ENCODE measurements at places on chromosomes 6 and 20.

DNA sequence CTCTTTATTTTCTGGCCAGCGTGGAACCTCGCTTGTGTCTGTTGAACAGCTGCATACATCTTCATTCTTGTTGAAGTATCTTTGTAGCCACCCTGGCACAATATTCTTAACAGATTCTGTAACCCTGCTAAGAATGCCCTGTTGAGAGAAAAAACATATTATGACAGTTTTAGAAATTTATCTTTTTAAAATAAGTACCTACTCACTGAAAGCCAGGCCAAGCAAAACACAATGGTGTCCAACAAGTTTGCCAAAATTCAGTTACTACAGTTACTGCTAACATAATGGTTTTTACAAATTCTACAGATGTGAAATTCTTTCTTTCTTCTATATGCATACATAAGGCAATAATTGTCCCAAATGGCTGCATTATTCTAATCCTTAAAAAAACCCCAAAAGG lies 18.2 kb downstream of the NUP153 start:
- DNase-seq, result no peak

DNA sequence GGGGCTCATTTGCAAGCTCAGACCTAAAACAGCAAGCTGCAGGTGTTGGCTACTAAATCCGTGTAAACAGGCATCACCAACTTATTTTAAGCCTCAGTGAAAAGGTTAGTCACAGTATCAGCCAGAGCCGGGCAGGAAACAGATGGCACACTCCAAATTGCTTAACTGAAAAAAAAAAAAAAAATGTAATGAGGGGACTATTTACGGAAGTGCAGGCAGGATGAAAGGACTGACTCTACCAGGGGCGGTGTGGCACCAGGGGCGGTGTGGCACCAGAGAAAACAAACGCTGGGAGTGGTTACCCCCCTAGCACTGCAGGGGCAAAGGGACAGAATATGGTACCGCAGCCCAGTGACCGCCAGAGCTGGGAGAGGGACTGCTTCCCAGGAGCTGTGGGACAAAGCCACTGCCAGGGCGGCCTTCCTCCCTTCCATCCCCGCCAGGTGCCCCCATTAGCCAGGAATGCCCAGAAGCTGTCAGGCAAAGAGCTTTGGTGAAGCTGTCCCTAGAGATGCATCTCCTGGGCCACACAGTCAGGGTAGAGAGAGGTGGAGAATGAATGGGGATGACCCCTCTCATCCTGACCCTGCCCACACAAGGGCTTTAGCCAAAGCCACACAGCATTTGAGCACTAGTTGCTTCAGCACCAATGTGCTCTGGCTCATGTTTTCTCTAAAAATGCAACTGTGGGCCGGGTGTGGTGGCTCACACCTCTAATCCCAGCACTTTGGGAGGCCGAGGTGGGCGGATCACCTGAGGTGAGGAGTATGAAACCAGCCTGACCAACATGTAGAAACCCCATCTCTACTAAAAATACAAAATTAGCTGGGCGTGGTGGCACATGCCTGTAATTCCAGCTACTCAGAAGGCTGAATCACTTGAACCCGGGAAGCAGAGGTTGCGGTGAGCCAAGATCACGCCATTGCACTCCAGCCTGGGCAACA lies 39.6 kb upstream of the GFOD1 start:
- DNase-seq, result no peak

GRCh38 chr6:3259491-3259958 lies 778 bp downstream of the PSMG4 start:
- peak; percentile 72 for DNase-seq

- DNase-seq, result no peak
Measured at GRCh38 chr6:168778201-168778600, 337.2 kb downstream of the SMOC2 start.

DNA sequence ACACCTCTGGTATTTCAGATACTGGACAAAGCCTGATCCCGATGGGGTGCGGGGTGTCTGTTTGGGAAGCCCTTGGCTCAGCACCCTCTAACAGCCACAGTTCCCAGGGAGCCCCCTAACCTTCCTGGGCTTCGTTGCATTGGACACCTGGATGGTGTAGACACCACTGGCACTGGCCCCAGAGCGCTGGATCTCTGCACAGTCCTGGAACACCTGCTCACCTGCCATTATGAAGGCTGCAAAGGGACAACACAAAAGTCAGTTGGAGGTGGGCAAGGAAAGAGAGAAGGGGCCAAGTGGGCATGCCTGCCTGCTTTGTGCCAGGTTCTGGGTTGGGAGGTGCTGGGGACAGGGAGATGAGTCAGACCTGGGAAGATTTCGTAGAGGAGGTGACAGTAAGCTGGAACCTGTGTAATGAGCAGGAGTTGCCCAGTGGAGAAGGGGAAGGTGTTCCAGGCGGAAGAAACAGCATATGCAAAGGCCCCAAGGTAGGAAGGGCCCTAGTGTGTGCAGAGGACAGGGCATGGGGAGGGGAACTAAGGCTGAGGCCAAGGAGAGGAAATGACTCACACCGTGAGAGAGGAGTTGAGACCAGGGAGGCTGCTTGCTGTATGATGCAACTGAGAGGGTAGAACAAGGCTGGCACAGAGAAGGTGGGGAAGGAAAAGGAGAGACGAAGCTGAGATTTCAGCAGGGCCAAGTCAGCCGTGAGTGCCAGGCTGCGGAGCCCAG lies 34.9 kb downstream of the ANGPT4 start:
- no peak for DNase-seq

DNA sequence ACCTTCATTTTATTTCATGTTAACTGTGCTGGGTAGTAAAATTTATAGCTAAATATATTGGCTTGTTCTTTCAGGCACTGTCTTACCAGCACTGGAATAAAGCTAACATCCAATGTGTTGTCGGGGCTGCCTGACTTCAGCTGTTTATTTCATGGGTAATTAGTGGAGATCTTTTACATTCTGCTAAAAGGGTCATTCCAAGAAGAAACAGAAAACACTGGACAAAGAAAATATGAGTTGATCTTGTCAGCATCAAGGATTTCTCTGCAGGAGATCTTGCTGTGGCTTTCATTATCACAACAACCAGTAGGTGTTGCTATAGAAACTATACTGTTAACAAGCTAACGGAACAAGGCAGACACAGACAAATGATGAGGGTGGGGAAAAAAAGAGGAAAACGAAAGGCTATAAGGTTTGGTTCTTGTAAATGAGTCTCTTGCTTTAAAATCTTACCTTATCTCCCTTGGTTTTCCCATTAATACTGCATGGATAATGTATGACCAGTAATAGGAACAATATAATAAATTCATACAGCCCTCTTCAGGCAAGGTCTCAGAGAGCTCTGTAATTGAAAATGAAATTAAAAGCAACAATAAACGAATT lies 206.8 kb downstream of the SIM1 start:
- no peak for DNase-seq

DNA sequence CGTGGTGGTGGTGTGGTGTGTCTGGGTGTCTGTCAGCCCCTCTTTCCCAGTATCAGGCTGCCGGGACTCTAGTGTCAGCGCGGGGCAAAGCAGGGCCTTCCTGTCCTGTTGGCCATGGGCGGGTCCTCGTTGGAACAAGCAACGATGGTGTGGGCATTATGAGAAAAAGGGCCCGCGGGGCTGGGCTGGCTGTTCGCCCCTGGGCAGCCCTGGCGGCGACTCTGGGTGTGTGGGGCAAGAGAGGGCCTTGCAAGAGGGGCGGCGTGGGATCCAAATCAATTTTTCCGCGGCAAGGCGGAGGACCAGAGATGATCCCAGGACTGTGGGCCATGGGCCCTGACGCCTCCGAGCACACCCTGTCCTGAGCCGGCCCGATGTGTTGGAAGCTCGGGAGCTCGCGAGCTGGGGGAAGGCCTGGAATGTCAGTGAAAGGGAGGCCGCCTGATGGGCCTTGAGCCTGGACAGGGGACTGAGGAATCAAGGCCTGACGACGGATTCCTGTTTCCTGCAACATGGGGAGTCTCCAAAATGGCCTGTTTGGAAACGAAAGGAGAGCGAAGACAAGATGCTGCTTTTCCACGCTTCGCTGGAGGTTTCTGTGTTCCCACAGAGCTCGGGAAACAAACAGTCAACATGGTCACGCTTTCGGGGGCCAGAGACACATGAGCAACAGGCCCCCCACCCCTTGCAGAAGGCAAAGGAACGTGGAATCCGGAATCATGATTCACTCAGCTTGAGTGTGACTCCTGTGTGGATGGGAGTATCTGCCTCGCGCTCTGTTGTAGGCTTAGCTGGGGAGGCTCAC lies 364.7 kb upstream of the DEFB115 start:
- DNase-seq, result no peak

DNA sequence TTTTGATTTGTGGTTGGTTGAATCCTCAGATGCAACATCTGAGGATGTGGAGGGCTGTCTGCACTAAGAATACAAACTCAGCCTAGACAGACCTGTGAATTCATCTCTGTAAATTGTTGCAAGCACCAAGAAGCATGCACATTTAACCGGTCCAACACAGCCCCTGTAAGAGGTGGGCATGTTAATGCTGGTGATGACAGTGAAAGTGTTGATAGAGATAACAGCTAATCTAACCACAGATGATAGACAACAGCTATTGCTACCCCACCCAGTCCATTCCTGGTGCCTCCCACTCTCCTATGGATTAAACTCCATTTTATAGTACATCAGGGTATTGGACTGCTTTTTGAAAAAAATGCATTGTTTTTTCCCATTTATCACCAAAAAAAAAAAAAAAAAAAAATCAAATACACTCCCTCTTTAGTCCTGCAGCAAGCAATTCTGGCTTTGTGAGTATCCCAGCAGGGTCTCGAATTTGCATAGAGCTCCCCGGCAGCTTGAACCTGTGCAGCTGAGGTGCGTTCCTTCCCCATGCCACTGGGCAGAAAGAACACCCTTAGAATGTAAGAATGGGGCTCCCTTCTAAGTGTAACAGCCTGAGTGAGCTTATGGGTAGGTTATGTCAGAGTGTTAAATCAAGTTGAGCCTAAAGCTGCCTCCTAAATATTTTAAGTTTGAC lies 270.9 kb upstream of the JARID2 start:
- no peak for DNase-seq

DNA sequence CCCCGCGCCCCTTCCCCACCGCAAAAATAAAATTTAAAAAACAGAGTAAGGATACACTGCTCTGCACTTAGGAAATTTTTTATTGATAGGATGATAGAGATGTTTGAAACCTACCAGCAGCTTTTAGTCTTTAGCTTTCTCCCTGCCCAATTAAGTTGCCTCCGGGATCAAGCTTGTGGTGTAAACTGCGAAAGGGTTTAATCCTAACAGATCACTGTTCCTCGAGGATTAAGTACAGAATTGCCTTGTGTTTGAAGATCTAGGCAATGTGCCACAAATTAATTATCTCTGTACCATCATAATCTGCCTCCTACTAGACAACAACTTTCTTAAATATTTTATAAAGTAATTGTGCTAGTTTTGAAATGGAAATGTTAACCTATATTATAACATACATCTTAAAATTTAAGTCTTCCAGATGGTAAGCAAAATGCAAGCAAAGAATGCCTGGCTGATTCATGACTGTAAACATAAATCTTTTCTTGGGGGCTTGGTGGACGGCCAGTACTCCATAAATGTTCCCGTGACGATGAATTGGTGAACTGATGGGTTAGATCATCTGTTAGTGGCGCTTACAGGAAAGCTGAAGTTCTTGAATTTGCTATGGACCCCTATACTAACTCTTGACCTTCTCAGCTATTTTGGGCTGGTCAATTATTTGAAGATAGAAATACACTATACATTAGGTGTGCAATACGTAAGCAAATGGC lies 58.0 kb upstream of the ARHGAP18 start:
- no peak for DNase-seq

DNA sequence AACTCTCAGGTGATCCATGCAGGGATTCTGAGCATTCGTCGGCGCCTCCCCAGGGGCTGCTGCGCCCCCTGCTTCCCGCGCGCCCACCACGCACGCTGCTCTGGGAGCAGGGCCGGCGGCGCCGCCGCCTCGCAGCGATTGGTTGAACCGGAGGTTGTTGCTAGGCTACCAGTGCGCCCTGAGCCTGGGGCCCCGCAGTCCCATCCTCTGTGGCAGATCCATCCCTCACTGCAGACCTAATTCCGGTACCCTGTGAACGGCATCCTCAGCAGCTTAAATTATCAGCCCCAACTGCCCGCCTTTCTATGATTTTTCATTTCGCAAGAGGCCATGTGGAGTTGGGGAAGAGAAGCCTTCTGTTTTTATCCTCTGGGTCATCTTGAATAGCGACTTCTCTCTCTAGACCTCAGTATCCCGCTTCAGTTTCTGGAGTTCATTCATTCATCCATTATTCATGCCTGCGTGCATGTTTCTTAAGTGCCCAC lies 15.4 kb downstream of the PNPLA1 start:
- no peak for DNase-seq

GRCh38 chr6:163764565-163764964 lies 350.0 kb downstream of the QKI start:
- no peak for DNase-seq

- no peak for DNase-seq
Measured at GRCh38 chr20:59948212-59948611, 8.0 kb downstream of the FAM217B start.

- no peak for DNase-seq
Measured at GRCh38 chr6:110761371-110761770, 53.9 kb downstream of the CDK19 start.

GRCh38 chr20:56897318-56897957 lies 268.3 kb downstream of the TFAP2C start:
- no peak for DNase-seq

GRCh38 chr6:32967151-32968091 lies 973 bp upstream of the BRD2 start:
- no peak for DNase-seq

DNA sequence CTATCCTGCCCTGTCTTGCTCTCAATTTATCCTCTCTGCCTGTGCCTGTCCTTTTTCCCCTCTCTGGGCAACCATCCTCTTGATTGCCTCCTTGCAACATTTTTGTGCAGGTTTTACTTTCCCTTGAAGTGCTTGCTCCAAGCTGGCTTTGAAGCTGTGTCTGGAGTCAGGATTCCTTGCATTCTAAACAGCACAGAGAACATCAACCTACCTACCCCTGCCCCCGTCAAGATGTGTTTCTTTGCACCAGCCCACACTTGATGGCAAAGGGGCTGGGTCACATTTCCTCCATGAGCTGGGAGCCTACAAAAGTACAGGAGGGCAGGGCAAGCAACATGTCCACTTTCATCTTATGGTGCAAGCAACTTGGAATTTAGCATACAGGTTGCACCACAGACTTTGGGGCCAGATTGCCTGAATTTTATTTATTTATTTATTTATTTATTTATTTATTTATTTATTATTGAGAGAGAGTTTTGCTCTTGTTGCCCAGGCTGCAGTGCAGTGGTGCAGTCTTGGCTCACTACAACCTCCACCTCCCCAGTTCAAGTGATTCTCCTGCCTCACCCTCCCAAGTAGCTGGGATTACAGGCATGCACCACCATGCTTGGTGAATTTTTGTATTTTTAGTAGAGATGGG lies 206.3 kb downstream of the COL19A1 start:
- no peak for DNase-seq

- no peak for DNase-seq
Measured at GRCh38 chr20:53042521-53042920, 70.4 kb downstream of the TSHZ2 start.

- no peak for DNase-seq
Measured at GRCh38 chr6:155352811-155353210, 38.5 kb upstream of the TFB1M start.

GRCh38 chr20:23409800-23410199 lies 11.5 kb downstream of the NAPB start:
- DNase-seq, result no peak
